CD8-positive, alpha-beta memory T cell (primary cell): ENCODE measurements at places on chromosomes 13 and 19.

GRCh38 chr13:98938801-98939200 lies 39.1 kb downstream of the DOCK9 start:
- H3K36me3 ChIP-seq, result no peaks in the 10 kb centered on the region
- no peaks in the 10 kb centered on the region for H3K4me1 ChIP-seq
- no peak overlapping the region for H3K4me3 ChIP-seq
- no peak overlapping the region for H3K27ac ChIP-seq

DNA sequence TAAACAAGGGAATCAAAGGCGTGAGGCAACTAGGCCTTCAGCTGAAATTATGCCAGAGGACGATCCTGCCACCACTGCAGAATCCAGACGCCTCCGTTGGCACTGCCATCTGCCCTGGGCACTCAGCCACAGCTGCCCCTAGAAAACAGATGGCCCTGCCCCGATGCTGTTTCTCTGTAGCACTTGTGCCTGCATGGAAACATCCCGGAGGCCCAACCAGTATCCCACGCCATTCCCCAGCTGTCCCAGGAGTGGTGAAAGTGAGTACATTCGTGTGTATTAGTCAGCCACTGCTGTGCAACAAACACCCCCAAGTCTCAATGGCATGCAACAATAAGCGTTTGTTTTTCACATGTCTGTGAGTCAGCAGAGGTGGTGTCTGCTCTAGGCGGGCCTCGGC lies 8.9 kb upstream of the CRTC1 start:
- H3K36me3 ChIP-seq, result no peaks in the 10 kb centered on the region
- DNase-seq, result no peak
- H3K27me3 ChIP-seq, result no peaks in the 10 kb centered on the region

DNA sequence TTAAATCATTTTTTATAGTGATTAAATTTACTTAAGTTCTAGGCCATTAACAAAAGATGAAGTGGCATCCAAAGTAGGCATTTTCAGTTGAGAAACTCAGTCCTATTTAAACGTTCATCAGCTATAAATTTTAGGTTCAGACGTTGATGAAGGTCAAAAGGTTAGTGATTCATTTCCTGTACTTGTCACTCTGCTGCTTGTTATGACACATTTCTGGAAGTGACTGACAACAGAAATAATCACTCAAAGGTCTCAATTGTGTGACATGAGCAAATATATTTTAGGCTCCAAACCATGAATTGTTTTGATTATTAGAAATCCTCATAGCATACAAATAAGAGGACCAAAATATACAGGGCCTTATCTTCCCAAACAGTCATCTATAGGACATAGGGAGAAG lies 10.3 kb upstream of the EDNRB start:
- DNase-seq, result no peak
- no peaks in the 10 kb centered on the region for H3K4me1 ChIP-seq
- no peaks in the 10 kb centered on the region for H3K27me3 ChIP-seq
- no peak overlapping the region for H3K27ac ChIP-seq

DNA sequence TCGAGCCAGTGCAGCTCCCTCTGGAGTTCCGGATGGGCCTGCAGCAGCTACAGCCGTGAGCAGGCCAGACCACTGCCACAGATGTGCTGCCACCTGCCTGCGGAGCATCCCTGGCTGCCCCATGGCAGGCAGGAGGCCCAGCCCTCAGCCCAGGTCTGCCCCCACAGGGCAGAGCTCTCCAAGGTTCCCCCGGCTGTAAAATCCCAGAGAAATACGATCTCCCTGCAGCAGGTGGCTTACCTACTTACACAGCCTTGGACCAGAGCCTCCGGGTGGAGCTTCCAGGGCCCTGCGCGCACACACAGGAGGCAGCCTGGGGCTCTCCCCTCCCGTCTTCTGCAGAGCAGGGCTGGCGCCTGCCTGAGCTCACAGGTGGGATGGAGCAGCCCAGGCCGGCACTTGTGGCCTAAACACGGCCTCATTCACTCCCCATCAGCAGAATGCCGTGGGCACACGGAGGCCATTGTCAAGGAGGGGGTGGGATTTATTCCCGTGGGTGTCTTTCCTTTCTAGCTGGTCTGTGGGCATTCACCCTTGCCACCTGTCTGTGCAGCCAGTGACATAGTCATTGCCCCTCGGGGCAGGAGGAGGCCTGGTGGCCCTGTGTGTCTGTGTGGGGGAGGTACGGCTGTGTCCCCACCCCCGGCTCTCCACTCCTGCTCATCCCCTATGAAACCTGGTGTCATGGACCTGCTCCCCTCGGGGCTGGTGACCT lies 118.0 kb downstream of the KDM4B start:
- DNase-seq, result no peak
- H3K36me3 ChIP-seq, result no peaks in the 10 kb centered on the region
- H3K27me3 ChIP-seq, result no peaks in the 10 kb centered on the region
- no peaks in the 10 kb centered on the region for H3K4me1 ChIP-seq
- no peak overlapping the region for H3K4me3 ChIP-seq
- no peak overlapping the region for H3K27ac ChIP-seq

DNA sequence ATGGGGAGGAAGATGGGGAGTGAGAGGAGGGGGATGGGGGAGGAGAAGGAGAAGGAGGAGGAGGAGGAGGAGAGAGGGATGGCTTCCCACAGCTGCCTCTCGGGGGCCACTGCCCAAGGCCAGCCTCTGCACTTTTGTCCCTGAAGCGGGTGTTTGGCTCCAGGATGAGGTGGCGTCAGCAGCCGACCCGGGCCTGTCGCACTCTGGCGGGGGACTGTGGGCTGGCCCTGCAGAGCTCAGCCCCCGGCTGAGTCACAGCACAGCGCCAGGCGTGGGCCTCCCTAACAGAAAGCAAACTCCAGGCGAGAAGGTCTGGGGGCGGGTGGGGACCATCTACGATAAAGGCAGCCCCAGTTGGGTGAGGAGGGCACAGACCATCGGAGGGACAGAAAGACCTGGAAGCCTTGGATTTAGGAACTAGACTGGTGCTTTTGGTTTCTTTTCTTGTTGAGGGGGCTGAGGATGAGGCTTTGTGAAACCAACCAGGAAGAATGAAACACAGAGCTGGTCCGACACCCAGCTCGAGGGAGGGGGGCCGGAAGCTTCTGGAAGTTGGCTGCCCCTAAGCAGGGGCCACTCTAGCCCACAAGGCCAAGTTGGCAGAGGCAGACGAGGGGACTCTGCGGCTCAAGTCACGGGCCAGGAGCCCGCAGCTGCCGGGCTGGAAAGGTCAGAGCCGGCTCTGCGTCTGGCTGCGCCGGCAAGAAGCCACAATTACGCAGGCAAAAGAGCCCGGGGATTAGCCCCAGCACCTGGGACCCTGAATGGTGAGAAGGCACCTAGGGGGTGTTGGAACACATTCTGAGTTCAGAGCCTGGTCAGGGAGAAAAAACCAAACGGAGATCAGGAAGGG lies 18.2 kb downstream of the LSM4 start:
- peaks cover 52% of the 10 kb centered on the region for H3K4me1 ChIP-seq
- no peaks in the 10 kb centered on the region for H3K36me3 ChIP-seq
- H3K27me3 ChIP-seq, result no peaks in the 10 kb centered on the region
- peak overlapping the region; percentile 94 for H3K27ac ChIP-seq
- peak overlapping the region; percentile 81 for H3K4me3 ChIP-seq

- H3K27ac ChIP-seq, result no peak overlapping the region
- no peak overlapping the region for H3K4me3 ChIP-seq
- H3K36me3 ChIP-seq, result no peaks in the 10 kb centered on the region
- H3K4me1 ChIP-seq, result no peaks in the 10 kb centered on the region
- H3K27me3 ChIP-seq, result no peaks in the 10 kb centered on the region
These were observed 193.7 kb upstream of the RXFP2 start for GRCh38 chr13:31545616-31546015.

DNA sequence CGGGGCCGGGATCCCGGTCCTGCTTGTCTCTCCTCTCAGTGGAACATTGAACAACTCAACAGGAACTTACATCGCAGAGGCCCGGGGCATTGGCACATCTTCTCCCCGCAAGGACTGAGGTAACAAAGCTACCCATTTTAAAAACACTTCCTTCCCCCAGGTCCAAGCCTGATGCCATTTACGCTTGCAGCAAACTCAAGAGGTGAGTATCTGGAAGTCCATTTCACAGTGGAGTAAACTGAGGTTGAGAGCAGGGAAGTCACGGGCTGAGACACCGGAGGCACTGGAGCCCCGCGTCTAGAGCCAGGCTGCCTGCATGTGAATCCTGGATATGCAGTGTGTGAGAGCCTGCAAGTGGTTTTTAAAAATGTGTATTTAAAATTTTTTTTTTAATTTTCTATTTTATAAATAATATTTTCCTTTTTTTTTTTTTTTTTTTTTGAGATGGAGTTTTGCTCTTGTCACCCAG lies 492 bp upstream of the PGLYRP1 start:
- no peak for DNase-seq
- H3K27ac ChIP-seq, result no peak overlapping the region
- no peak overlapping the region for H3K4me3 ChIP-seq
- no peaks in the 10 kb centered on the region for H3K36me3 ChIP-seq

DNA sequence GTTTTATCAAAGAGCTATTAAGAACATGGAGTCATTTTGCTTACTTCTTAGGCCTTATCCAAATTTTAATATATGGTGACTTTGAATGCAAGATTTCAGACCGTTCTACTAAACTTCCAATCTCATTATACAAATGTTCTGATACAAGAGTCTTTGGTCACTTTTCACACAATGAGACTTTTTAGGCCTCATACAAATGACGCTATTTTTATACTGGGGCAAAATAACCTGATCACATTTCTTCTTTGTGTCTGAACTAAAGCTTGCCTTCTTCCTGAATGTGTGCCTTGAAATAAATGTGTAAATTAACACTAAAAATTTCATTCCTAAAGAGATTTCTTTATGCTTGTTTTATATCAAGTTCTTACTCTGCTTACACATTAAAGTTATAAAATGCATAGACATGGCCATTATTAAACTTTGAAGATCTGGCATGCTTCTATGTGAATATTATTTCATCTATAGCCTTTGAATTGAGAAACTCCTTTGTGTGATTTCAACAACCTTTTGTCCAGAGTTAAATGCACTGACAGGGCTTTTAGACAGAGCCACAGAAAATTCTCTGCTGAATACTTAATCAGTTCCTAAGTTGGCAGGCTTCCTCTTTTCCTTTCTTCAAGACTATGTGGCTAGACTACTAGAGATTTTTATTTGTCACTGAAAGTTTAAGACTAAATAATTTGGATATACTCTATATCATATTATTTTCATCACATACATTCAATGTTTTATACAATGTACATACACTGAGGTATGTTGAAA lies 86.1 kb downstream of the EDNRB start:
- no peaks in the 10 kb centered on the region for H3K4me1 ChIP-seq
- no peak overlapping the region for H3K4me3 ChIP-seq
- no peaks in the 10 kb centered on the region for H3K27me3 ChIP-seq
- no peak overlapping the region for H3K27ac ChIP-seq
- no peaks in the 10 kb centered on the region for H3K36me3 ChIP-seq

GRCh38 chr13:66446413-66446812 lies 783.7 kb downstream of the PCDH9 start:
- H3K27ac ChIP-seq, result no peak overlapping the region
- H3K27me3 ChIP-seq, result no peaks in the 10 kb centered on the region
- no peaks in the 10 kb centered on the region for H3K36me3 ChIP-seq
- H3K4me1 ChIP-seq, result no peaks in the 10 kb centered on the region
- no peak overlapping the region for H3K4me3 ChIP-seq

- no peak for DNase-seq
- H3K27ac ChIP-seq, result no peak within 1 kb of the TSS
- no peaks in the 10 kb centered on the region for H3K27me3 ChIP-seq
- H3K4me1 ChIP-seq, result no peaks in the 10 kb centered on the region
- no peaks in the 10 kb centered on the region for H3K36me3 ChIP-seq
These were observed at the start of gene LGI4 for GRCh38 chr19:35134601-35135242. LGI4 (minus strand) TSS chr19:35135059; CDS start chr19:35134680, 379 bp downstream.

- no peaks in the 10 kb centered on the region for H3K36me3 ChIP-seq
- DNase-seq, result no peak
- no peak overlapping the region for H3K4me3 ChIP-seq
These were observed 11.5 kb upstream of the TNFSF9 start for GRCh38 chr19:6519289-6519688.

DNA sequence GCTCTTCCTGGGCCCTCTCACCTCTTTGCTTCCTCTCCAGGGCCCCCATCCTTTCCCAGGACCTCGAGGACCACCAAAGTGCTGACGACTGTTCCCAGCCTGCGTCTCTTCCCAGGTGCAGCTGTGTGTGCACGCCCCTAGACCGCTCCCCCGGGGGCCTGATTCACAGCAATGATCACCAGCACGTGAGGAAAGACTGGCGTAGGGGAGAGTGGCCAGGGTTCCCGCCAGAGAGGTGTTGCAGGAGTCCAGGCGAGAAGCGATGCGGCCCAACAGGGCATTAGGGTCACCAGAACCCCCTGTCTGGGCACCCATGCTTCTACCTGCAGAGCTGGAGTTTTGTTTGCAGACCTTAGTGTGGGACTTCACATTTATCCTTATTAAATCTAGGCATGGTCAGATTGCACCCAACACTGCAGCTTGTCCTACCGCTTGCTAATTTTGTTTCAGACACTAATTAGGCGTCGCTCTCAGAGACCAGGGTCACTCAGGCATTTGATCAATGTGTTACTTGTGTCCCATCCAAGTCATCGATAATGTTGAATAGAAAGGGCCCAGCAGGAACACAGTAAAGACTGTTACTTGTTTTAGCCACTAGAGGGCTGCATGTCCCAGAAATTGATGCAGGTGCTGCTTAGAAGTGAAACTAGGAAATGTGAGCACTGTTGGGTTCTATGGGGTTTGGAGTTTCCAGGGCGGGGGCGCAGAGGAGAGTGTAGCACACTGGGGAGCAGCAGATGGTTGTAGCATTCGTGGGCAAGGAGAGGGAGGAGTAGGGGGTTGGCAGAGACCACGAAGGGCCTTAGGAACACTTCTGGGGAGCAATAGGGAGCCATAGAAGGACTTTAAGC lies 53.2 kb downstream of the CDADC1 start:
- H3K4me3 ChIP-seq, result peak overlapping the region; percentile 53
- DNase-seq, result peak; percentile 46
- peaks cover 6% of the 10 kb centered on the region for H3K4me1 ChIP-seq
- H3K27ac ChIP-seq, result no peak overlapping the region
- H3K27me3 ChIP-seq, result no peaks in the 10 kb centered on the region
- H3K36me3 ChIP-seq, result no peaks in the 10 kb centered on the region
